T-helper 22 cell (primary cell): ENCODE measurements at places on chromosomes 4 and X.

GRCh38 chrX:15399962-15400391 is 15.8 kb upstream of the VEGFD start:
- no peak for DNase-seq

- no peak for DNase-seq
These were observed 79.4 kb downstream of the JADE3 start for GRCh38 chrX:46991664-46992063.

GRCh38 chr4:174592256-174592984 is 70.1 kb upstream of the HPGD start:
- no peak for DNase-seq

DNA sequence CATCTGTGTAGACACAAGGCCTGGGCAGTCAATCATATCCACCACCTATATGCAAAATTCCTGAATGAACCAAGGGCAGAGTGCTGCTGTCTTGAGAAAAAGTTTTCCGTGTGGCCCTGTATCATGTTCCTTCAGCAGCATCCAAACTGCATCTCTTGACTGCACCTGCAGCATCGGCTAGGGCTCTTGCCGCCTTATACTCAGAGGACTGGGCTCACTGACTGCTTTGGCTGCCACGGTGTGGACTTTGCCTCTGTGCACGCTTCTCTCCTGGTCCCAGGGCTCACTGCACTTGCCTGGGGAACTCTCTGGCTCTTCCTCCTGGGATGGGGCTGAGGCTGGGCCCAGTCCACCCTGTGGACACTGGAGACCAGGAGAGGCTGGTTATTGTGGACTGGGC is 39.5 kb upstream of the STS start:
- no peak for DNase-seq

DNA sequence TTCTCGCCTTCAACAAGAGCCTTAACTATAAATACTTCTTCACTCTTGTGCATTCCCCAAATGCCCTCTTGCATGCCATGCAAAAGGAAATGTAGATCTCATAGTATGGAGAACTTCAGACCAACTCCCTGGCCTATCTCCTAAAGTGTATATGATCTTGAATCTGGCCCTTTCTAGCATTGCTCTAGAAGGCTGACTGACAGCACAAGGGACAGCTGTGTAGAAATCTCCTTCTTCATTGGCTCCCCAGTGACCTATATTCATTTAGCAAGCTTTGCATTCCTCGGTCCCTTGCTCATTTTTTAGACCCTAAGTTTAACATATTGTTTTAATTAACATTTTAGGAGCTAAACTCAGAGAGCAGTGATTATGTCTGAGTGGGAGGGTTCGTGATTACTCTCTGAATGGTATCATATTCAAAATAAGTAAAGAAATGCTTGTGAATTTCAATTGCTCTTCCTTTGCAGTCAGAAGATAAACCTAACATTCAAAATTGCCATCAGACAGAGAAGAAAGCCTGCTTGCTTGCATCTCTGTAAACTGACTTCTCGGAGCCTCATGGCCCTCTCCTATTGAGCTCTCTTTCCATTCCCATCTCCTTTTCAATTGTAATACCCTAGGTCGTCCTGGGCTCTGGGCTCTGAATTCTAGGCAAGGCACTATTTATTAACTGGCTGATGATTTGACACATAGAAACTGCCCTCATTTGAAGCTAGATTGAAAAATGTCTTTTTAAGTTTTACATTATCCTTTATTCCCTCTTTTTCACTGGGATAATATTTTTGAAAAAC is 120.3 kb upstream of the PRKG2 start:
- DNase-seq, result no peak

- no peak for DNase-seq
These were observed 100.8 kb downstream of the MAML3 start for GRCh38 chr4:140053185-140053584.

DNA sequence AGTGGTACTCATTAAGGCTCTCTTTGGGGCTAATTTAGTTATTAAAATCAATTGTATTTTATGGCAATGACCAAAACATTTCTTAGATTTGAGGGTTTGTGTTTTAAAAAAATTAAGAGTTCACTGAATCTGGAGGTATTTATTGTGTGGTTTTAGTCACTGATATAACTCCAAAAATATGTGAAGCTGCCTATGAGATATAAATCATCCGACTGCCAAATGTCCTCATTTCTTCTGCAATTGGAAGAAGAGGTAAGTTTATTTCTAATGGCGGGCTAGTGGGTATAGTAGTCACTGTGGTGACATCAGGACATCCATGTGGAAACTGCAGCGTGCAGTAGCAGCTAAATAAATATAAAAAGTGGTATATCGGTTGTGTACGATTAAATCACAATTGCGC is 205.5 kb downstream of the MID1 start:
- DNase-seq, result no peak

- no peak for DNase-seq
These were observed 18.1 kb downstream of the USP38 start for GRCh38 chr4:143202824-143203223.

- peak; percentile 17 for DNase-seq
These were observed 531 bp downstream of the CAMK2D start for GRCh38 chr4:113760795-113761619.

GRCh38 chrX:103783196-103783595 is 6.6 kb downstream of the PLP1 start:
- no peak for DNase-seq

DNA sequence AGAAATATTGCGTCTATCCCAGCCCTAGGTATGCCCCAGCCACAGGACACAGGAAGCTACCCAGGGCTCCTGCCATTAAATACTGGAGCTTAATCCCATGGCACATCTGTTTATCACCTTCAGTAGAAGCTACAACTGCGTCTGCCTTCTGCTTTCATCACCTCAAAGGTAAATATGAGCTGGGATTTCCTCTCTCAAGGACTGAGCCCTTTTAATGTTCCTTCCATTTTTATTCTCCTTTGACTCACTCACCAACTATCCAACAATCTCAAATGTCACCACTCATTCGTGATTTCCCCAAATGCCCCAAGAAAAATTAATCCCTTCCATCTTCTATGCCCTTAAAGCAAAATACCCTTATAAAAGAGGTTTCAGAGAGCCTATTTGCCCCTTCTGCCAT is 1.8 kb upstream of the MID1 start:
- no peak for DNase-seq

GRCh38 chr4:94345266-94345665 is 2.6 kb upstream of the HPGDS start:
- DNase-seq, result no peak

GRCh38 chr4:118173956-118174725 is 139.9 kb downstream of the NDST3 start:
- no peak for DNase-seq

GRCh38 chr4:140363558-140363957 is 9.9 kb upstream of the SCOC start:
- DNase-seq, result no peak

DNA sequence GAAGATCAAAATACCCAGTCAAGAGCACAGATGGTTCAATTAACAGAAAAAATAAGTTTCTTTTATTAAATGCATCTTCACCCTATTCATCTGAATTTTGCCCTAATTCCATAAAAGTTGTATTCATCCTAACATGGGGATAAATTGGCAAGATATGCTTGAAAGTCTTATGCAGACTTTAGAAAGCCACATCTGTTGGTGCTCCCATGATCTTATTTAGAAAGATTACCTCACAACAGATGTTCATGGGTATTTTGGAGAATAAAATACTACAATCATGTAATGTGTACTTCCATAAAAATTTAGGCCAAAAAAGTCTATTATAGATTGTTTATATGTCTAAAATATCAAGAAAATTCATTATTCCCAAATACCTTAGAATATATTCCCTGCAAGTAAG is 510.3 kb downstream of the TECRL start:
- DNase-seq, result no peak

DNA sequence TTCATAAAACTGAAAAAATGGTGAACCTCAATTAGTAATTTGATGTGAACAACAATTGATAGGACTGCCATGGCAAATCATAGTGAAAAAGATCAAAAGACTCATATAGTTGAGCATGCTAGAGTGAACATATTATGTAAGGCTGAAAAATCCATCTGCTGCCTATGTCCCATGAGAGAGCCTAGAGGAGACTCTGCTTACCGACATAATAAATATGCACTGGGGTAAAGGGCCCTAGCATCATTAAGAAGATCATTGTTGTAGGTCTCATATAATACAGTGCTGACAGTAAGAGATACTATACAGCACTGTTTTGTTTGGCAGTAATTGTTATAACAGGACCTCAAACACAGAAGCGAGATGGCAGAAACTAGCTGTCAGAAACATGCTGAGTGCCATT is 229.0 kb downstream of the PABPC4L start:
- no peak for DNase-seq

DNA sequence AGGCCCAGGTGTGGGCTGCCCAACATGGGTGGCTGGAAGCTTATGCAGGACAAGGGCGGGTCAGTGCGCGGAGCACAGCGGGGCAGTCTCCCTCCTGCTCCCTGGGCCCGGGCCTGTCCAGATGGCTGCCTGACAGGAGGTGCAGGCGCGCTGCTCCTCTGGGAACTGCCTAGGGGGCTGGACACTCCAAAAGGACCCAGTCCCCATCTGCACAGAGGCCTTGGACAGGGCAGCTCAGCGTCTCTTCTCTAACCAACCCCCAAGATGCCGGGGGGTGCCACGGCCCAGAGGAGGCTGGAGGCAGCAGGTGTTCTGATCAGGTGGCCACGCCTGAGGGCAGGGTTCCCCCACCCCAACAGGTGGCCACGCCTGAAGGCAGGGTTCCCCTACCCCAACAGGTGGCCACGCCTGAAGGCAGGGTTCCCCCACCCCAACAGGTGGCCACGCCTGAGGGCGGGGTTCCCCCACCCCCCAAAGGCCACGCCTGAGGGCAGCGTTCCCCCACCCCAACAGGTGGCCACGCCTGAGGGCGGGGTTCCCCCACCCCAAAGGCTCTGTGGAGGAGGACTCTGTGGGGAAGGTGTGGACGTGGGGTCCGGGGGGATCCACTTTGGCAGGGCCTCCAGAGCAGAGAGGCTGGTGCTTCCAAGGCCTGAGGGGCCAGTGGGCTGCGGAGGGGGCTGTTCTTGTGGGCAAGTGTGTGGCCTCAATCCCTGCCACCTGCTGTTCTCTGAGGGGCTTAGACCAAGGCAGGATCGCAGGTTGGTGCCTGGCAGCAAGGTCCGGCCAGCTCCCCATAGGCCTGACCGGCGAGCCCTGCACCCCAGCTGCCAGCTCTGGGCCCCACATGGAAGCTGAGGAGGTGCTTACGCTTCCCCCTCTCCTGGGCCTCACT is 36.1 kb downstream of the CPLX1 start:
- DNase-seq, result no peak

- DNase-seq, result no peak
These were observed 581.1 kb downstream of the SPRY1 start for GRCh38 chr4:123977641-123978081.

DNA sequence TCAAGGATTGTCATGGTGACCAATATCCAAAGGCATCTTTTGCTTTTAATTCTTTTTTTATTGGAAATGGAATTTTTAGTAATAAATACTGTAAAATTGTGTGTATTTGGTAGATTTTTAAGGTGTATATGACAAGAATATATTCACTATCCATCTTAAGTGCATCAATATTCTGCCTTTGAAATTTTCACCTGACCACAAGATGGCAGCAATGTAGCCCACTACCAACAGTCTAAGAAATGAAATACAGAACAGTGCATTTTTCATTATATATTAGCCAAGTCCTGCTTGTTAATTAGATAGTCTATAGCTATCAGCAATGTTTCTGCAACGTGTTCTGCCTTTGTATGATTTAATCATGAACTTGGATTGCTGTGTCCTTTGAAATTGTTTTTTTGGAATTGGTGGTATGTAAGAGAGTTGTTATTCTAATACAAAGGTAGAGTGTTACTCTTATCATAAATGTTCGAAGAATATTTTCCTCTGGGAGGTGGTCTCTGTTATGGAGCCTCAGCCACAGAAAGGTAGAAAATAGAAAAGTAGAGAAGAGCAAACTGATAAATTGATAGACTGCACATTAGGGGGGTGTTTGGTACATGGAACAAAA is 38.2 kb downstream of the HPGDS start:
- no peak for DNase-seq

DNA sequence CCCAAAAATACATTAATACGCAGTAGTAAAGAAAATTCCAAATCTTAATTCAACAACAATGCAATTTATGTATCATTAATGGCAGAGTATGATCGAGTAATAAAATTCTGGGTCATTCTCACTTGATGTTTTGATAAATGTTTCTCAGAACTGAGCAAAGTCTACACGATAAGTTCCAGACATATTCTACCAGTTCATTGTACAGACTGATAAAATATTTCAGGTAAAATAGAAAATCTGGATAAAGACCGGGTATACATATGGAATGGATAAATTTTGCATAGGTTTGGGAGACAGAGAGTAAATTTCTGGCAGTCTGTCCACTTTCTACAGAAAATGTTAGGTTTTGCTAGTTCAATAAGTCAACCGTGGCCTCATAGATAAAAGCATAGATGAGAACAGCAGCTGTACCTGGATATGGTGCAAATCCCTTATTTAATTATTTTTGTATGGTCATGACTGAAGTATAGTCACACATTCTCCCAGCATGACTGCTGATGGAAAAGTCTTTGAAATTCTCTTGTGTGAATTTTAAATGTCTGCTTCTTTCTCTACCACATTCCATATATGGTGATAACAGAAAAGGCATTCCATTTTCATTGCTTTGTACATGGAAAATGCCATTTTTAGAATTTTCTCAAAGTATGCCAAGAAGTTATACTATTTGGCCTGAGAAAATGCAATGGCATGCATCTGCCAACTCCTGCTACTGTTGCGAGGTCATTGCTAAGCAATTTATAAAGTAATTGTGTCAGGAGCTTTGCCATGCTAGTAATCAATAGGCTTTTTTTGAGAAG is 301.9 kb upstream of the ARSJ start:
- no peak for DNase-seq
